T follicular helper cell (primary cell): ENCODE measurements at places on chromosomes 12 and 14.

- DNase-seq, result no peak
These were observed 1.5 kb upstream of the HRK start for GRCh38 chr12:116882742-116883141.

GRCh38 chr12:79692860-79693577 lies 2.3 kb upstream of the PAWR start:
- no peak for DNase-seq

DNA sequence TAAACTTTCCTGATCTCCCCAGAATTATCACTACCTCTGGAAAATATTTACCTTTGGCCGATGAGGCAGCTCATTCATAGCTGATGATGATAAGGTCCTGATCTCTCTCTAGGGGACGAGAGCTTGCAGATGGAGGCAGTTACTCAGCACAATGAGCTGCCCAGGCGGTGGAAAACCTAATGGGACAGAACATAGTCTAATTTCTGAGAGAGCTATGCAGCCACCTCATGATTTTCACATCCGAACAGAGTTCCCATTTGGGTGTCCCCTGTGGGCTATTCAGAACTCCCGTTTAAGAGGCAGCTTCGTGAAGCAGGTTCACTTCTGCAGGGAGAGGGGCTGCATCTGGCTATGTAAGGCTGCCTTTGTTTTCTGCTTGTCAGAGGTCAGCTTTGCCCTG lies 724.6 kb upstream of the TMEM132C start:
- DNase-seq, result no peak

DNA sequence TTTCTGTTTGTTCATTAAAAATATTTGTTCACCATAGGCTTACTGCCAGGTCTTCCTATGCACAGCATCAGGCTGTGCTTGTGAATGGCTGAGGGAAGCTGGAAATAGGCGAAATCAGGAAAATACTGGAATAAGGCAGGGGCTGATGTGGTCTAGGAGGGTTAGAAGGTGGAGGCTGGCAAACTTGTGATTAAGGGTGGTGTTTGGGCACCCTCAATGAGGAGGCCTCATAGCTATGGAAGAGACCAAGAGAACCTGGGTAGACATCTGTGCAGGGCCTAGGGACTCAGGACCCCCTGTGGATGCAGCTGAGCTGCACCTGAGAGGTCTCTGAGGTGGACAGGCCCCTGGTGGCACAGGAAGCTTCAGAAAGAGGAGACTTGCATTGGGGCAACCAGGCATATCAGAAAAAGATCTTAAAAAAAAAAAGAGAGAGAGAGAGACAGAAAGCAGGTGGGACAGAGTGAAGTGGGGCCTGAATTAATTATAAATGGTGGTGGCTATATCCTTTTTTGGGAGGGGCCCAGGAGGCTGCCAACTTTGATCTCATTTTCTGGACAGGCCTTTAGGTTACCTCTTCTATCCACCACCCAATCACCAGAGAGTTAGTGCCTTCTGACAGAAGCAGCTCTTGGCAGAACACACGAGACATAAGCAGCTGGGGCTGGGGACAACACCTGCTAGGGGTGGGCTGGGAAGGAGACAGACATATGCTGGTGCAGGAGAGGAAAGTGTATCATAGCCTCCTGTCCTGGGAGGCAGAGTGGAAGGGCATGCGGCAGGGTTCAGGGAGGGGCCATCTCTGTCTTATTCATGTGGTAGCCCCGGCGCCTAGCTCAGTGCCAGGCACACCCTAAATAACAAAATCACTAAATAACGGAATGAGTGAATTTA lies 46.7 kb upstream of the ATP23 start:
- DNase-seq, result no peak

DNA sequence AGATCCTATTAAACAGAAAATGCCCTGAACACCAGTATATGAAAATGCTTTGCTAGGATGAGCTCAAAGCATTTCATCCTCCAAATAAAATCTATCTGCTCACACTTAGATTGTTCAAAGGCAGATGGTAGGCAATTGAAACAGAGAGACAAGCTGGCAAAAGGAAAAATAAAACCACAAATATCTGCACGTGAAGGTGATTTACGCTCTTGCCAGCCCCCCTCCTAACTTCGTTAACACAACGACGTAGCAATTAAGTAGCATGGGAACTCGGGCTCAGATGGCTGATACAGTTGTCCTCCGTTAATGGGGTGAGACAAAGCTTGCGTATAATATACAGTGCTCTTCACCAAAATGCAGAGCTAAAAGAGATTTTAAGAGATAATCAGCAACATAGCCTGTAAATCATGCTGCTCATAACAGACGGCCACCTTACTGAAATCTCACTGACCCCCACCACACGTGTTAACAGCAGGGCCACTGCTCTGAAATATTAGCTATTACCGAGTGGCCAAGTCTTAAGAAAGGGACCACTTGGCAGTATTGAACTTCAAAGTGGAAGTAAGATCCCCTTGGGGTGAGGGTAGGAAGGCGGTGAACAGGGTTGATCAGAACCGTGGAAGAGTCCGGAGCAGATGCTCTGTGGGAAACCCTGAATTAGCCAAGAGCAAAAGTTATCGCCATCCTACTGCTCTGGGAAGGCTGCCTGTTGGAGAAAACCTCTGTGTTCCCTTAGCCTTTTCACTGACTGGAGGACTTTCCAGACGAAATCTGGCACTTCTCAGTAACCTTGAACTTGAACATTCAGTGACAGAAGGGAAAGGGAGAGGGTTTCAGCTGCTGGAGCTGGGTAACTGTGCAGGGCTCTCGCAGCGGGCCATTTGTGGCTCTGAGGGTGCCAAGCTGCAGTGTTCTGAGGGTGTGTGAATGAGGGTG lies 23.1 kb downstream of the ETV6 start:
- no peak for DNase-seq

DNA sequence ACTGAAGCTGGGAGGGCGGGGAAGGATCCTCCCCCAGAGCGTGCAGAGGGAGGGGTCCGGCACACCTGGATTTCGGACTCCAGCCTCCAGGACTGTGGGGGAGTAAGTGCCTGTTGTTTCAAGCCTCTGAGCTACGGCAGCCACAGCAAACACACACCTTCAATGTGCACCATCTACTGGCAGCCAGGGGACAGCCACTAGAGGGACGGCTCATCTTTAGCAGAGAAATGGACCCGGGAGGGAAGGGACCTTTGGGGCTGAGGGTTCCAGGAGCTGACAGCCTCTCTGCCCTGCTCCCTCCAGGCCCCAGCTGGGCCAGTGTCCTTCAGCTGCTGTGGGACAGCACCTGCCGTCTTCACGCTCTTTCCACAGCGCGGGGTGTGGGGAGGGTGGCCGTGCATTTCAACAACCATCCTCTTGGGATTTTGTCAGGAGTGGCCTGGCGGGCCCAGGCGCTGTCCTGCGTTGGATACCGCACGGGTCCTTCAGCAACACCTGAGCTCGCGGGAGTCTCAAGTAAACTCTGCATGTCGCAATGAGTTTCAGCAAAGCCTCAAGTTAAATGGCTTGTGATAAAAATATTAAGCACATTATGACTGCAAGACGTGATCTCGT lies 209.2 kb upstream of the C14orf180 start:
- DNase-seq, result no peak

DNA sequence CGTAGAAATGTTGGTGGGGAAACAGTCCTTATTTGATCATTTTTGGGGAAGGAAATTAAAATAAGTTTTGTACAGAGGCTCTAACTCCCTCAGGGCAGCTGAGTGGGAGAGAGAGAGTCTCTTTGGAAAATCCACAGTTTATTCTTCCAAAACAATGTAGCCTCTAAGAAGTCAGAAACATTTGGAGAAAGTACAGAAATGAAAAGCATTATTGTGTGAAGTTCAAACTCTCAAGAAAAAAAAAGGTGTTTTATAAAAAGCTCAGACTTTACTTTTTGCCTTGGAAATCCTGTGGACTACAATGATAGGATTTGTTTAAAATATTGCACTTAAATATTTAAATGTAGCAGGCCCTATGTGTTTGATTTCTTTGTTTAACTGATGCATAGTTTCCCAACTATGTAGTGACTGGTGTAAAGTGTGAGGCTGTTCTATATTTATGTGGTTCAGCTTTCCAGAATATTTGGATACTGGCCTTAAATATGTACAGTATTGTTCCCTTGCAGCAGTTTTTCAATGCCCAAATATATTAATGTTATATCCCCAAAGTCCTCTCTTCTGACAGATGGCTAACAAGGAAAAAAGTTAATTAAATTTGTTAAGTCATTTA lies 82.0 kb upstream of the OTOGL start:
- DNase-seq, result no peak

- peak; percentile 1 for DNase-seq
These were observed 150.9 kb upstream of the SLC16A7 start for GRCh38 chr12:59444932-59445331.

- no peak for DNase-seq
These were observed 455.6 kb downstream of the ZFP36L1 start for GRCh38 chr14:68337279-68337678.

DNA sequence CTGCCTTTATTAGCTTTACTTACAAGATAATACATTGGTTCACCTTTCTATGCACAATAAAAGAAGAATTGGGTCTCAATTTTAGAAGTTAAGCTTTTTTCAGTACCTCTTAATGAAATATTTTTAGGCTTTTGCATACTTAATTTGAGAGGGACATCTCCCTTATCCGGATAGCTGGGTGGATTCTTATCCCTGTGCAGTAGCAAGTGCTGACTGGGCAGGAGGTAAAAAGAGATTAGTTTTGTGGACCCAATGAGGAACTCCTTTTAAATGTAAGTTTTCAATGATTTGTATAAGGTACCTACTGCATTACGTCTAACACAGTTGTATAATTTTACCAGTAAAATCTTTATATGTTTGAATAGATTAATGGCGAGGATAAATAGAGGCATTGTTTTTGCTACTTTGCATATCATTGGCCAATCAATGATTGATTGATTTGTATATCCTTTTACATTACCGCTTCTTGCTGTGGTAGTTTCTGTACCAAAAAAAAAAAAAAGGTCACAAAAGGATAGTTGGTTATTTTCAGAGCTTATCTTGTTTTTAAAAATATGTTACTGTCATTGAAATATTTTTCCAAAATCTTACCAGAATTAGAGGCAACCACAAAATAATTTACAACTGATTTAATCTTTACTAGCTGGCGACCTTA lies 2.2 kb downstream of the CPSF6 start:
- no peak for DNase-seq

GRCh38 chr14:69985463-69985862 lies 106.2 kb downstream of the SMOC1 start:
- DNase-seq, result no peak

GRCh38 chr12:115988212-115988611 lies 289.3 kb downstream of the MED13L start:
- no peak for DNase-seq

GRCh38 chr12:26461776-26462175 lies 266.4 kb downstream of the SSPN start:
- no peak for DNase-seq

GRCh38 chr12:100234591-100235304 lies 32.1 kb downstream of the DEPDC4 start:
- no peak for DNase-seq

DNA sequence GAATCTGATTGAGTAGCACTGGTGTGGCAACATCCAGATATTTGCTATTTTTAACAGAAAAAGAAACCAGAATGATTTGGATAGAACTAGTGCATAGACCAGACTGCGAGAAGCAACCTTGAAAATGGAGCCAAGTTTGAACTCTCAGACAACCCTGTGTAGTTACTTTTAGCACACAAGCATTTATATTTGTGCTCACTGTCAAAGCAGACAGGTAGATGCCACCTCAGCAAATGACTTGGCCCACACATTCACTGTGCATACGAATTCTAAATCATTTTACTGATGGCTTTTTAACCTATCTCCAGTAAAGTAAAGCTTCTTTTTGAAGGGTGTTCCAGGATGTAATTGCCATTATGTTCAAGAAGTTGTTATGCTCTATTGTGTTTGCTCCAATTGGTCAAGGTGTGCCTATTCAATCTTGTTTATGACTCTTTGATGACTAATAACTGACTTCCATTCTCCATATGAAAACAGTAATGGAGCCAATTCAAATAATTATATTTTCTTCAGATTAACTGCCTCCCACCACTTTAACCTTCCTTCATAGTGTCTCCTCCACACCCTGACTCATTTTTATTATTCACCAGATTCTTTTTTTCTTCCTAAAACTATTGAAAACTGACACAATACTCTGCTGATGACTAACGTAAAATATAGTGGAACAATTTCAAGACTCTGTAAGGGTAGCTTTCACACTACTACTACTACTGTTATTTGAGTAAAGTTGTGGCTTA lies 138.5 kb downstream of the CCER1 start:
- no peak for DNase-seq

- DNase-seq, result no peak
These were observed 45.0 kb downstream of the SLC24A4 start for GRCh38 chr14:92368001-92368400.

GRCh38 chr12:27292718-27293117 lies 39.9 kb upstream of the BMAL2 start:
- DNase-seq, result no peak

GRCh38 chr12:4486980-4487379 lies 41.4 kb upstream of the FGF6 start:
- no peak for DNase-seq

DNA sequence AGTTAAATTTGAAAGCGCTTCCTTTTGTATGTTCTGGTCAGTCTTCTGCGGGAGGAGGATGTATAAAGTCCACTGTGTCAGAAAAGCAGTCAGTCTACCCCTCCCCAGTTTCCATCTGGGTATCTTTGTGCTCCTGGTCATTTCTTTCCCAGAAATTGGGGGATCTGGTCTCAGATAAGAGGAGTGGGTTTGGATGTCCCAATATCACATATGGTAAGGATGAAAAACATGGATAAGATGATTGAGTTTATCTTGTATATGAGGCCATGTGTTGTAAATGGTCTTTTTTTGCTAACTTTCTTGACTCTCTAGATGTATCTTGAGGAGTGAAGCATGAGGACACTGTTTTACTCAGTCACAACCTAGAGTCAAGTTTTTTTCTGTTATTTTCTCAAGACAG lies 186.8 kb upstream of the HIF1A start:
- no peak for DNase-seq

DNA sequence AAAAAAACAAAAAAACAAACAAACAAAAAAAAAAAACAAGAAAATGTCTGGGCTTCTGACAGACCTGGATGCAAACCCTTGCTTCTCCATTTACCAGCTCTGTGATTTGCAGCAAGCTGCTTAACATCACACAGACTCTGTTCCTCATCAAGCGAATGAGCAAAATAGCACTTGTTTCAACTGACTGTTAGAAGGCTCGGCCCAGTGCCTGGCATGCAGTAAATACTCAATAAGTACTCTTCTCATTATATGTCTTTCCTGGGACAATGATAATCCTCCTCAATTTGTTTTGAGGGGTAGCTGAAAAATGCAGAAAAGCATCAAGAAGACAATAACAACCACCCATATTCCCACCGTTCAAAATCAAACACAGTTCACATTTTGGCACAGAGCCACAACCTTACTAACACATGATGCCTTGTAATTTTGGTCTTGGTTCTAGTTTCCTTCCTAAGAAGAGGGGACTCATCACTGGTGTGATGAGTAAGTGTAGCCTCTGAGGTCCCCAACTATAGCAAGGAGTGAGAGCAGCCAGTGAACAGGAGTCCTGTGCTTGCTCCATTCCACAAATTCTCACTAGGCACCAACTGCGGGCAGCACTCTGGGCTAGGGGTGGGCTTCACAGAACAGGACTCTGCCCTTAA lies 60.4 kb downstream of the TTC7B start:
- no peak for DNase-seq
